Uterus (tissue), 4 donors: ENCODE measurements at places on chromosomes 4 and X.

DNA sequence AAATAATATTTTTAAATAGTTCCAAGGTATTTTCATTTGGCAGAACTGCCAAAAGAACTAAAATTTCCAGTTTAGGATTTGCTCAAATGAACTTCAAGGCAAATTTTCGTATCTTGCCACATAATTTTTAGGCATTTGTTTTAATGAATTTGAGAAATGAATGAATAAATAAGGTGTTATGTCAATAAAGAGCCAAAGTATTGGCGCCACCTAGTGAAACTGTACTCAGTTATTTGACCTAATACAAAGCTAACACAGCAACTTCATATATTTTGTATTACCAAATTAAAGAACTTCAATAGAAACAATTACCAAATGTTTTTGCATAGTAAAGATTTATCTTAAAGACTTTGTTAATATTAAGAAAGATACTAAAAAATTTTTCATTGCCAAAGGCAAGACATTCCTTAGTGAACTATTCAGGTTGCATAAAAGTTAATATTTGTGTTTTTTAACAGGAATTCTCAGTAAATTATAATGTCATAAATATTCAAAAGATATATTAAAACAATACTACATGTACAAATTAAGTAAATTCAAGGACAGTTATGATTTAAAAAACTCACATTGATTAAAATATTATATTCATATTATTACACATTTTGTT, 50.3 kb downstream of the STPG2 start:
- no peak for DNase-seq

GRCh38 chrX:68571610-68572311, 72.9 kb downstream of the YIPF6 start:
- DNase-seq: no peak

GRCh38 chrX:12802741-12803140, 11.5 kb downstream of the PRPS2 start:
- DNase-seq: no peak

DNA sequence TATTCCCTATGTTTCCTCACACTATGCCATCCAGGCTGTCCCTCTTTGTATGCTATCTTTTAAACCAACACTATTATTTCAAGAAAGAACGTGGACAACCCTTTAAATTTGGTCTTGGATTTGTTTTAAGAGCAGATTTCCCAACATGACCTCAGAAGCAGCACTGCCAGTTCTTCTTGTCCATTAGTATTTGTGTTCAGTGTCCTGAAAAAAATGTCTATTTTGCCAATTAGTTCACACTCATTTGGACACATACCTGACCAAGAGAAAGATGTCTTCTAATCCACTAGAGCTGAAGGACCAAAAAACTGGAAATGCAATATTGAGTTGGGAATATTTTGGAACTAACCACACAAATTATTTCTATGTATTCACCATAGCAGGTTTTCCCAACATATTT, 223.2 kb upstream of the CNKSR2 start:
- DNase-seq: no peak

DNA sequence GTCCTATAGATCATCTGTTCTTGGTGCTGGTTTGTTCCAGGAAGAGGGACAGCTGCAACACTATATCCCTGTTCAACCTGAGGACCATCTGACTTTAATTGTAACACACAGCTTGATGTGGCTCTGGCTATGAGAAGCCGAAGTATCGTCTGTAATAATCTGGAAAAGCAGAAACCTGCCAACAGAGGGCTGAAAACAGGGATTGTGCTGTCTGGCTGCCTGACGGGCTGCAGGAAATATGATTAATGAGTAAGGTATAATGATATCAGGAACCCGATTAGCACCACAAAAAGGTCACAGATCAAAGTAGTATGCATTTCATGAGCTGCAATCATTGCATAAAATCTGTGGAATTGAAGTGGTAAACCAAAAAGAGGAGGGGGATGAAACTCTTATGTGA, 170.4 kb upstream of the MAB21L2 start:
- no peak for DNase-seq

DNA sequence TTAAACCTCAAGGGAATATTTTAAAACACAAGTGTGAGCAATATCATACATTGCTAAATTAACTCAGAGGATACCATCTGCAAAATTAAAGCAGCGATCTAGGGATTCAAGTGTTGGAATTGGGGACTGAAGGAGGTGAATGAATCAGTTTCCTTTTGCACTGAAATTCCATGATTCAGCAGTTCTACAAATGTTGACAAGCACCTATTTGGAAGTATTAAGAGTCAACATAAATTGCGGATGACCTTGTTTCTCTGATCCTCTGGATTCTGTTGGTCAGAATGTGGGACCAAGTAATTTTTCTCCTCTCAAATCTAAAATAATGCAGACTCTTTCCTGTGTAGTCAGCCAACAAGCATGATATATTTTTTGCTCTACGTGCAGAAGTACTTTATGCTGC, 78.8 kb downstream of the LDB2 start:
- no peak for DNase-seq

- DNase-seq: no peak
Observed at GRCh38 chrX:49179358-49179757, 6.8 kb downstream of the PRICKLE3 start.

DNA sequence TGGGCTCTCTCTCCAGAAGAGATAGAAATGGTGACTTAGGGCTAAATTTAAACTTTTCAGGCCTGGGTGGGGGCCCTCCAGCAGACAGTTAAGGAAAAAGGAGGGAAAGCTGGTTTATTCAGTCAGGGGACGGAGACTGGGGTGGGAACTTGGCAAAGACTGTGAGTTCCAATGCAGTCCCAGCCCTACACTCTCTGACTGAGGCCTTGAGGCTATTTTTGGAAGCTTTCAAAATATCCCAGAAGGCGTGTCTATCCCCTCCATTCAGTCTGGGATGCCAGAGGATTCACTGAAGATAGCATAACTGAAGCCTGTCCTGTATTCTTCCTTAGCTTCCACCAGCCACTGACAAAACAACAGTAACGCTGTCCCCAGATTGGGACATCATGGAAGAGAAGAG, 32.1 kb upstream of the MSN start:
- DNase-seq: peak; percentile 41

GRCh38 chr4:145886871-145887240, 51.8 kb downstream of the ZNF827 start:
- peak; percentile 43 for DNase-seq

- DNase-seq: no peak
Observed at GRCh38 chr4:156958276-156959074, 13.1 kb downstream of the PDGFC start.

GRCh38 chrX:74779175-74779574, 146.1 kb downstream of the NEXMIF start:
- no peak for DNase-seq

DNA sequence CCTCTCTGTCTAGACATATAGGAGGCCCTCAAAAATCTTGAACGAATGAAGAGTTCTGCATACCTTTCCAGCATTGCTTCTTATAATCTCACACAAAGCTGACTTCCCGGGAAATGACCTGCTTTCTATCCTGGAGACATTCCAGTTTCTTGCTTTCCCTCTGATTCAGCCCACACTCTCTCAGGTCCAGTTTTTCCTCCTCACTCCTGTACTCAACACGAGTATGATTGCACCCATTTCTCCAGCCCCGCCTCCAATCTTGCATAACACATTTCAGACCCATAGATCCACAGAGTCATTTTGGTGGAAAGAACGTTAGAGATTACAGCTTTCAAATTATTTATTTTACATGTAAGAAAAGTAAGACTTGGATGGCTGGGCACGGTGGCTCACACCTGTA, 127.5 kb upstream of the TLR3 start:
- DNase-seq: no peak

- no peak for DNase-seq
Observed at GRCh38 chrX:413322-414201, 26.9 kb upstream of the PPP2R3B start.

GRCh38 chr4:181416966-181417365, 826.2 kb upstream of the TENM3 start:
- DNase-seq: no peak

GRCh38 chr4:13524504-13525243, 19.6 kb downstream of the NKX3-2 start:
- no peak for DNase-seq

DNA sequence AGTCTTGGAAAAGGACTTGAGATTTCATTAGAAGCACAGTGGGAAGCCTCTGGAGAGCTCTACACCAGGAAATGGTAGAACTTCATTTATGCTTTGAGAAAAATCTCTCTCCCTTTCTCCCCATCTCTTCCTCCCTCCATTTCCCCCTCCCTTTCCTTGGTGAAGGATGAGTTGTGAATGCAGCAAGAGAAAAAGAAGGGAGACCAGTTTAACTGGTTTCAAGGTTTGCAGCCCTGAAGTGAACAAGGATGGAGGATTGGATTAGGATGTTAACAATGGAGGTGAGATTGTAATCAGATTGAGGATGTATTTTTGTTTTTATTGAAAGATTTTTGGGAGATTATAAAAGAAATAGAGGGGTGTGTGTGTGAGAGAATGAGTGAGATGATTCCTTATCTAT, 99.5 kb downstream of the ANK2 start:
- DNase-seq: no peak

GRCh38 chrX:15914486-15914885, 59.9 kb upstream of the AP1S2 start:
- DNase-seq: no peak

DNA sequence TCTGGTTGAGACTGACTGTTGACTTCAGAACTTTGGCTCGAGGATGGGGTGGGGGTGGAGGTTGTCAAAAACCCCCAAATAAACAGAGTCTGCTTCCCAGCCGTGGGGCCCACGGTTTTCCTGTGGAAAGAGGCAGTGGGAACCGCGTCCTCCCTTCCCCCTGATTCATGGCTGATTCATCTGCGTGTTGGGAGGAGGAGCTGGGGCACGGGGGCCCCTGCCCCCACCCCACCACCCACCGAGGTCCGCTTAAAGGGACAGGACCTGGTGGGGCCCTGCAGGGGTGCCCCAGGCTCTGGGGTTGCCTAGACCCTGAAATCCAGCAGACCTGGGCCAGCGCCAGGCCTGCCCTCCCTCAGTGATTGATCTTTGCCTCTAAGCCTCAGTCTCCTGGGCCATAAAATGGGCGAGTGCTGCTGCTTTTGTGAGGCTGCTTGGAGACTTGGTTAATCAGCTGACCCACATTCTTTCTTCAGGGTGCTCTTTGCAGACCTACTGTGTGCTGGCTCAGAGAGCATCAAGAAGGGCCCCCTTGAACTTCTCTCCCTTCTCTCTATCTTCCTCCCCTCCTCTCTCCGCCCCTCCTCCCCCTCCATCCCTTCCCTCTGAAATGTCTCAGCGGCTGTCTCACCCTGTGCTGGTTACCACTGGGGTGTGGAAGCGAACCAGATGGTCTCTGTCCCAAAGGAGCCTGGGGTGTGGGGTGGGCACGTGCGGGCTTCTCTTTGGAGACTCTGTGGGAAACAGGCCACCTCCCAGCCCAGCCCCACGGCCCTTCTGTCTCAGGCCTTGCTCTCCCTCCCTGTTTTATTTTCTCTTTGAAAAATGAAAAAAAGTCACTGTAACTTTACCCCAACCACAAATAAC, 9.1 kb downstream of the HTRA3 start:
- peak; percentile 78 for DNase-seq

GRCh38 chr4:180564026-180564425, 1679.2 kb upstream of the TENM3 start:
- no peak for DNase-seq

DNA sequence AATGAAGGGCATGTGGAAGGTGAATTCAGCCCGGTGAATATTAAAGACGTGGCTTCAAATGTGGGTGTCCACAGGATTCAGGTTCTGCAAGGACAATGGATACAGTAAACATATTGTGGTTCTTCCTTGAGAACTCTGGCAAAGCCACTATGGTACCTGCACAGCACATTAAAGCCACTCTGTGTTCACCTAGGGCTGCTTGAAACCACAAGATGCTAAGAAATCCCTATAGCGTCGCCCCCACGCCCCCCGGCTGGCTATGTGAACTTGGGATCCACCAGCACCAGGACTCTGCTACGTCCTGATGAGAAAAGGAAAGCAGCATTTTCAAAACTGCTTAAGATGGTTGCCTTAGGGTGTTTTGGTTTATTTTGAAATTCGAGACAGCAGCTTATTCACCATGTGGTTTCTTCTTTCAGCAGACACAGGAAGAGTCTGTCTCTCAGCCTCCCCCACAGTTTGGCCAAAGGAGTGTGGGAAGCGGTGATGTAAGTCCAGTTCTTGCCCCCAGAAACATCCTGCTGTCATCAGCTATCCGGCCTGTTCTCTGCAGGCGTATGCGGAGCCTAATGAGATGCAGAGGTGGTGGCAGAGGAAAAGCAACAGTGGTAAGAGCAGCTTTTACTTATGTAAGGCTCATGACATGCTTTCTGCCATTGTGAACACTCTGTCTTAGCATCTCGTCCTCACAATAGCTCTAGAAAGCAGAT, 111.5 kb downstream of the AFAP1 start:
- DNase-seq: peak; percentile 88

DNA sequence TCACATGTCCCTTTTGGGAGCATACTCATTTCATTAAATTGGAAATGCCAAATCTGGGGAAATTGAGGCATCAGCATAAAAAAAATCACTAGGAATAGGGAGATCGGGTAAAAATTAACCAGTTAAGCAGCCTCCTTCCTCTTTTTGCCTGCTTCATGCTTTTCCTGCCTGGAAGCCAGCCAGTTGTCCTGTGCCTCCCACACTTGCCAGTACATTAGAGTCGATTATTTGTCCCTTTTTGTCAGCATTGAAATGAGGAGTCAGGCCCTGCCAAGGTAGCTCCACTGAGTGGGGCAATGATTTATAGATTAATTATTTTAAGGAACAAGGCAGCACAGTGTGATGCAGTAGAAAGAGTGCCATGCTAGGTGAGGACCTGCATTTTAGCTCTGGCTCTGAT, 55.3 kb downstream of the SH2D1A start:
- DNase-seq: no peak

DNA sequence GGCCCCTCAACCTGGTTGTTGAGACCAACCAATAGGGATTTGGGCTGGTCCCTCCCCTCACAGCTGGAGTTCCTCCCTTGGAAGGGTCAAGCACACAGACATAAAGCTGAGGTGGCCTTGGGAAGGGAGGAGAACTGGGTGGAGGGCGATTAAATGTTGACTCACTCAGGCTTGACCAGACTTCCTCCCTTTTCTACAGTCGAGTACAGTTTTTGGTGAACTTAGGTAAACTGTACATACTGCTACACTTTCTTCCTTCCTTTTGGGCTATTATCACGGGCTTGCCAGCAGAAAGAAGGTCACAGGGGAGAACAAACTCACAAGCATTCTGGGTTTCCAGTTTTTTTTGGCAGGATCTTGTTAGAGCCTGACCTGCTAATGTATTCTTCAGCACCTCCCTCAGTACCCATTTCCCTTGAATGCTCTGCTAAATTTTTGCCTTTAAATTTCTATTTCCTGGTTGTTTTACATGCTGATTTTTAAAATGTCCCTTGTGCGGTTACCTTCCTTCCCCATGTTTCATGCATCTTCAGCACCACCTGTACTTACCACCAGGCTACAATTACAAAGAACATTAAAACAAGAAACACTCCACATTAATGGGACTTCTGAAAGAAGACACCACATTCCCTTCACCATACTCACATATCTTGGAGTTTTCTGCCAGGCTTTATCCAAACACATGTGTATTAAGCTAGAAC, 135.2 kb upstream of the RASGEF1B start:
- no peak for DNase-seq
